ENCODE measurements at places on chromosomes 5 and 9.

- DNase-seq = no peak
Measured at GRCh38 chr5:59648949-59649921, 244.3 kb downstream of the PDE4D start.

DNA sequence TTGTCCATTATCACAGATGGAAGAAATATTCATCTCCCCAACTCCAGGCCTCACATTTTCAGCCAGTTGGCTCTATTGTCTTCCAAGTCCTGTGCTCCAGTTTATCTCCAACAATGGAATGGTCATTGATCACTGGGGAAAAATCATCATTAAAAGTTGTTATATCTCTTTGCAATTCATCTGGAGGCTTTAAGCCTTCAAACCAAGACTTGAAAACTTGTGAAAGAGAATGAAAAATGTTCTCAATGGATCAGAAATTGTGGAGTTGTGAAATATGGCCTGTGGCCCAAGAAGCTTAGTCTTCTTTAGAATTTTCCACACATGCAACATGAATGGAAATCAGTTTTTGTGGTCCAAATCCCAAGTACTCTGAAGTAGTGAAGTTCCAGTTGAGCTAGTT is 569.6 kb downstream of the EBF1 start:
- DNase-seq = no peak

DNA sequence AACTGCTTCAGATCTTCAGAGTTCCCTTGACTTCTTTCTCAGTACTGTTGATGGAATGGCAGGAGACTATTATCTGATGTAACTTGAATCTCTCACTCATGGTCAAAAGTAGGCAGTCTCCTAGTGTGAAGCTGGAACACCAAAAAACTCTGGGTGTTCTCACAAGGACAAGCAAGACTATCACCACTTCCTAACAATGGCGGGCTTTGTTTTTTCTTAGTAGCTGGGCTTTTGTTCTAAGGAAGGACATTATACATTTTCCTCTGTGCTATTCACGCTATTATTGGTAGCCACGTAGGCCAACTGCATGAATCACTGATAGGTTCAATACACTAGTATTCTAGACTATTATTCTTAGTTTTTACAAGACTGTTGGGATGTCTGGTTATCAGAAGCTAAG is 67.7 kb upstream of the ATG10 start:
- DNase-seq = no peak

DNA sequence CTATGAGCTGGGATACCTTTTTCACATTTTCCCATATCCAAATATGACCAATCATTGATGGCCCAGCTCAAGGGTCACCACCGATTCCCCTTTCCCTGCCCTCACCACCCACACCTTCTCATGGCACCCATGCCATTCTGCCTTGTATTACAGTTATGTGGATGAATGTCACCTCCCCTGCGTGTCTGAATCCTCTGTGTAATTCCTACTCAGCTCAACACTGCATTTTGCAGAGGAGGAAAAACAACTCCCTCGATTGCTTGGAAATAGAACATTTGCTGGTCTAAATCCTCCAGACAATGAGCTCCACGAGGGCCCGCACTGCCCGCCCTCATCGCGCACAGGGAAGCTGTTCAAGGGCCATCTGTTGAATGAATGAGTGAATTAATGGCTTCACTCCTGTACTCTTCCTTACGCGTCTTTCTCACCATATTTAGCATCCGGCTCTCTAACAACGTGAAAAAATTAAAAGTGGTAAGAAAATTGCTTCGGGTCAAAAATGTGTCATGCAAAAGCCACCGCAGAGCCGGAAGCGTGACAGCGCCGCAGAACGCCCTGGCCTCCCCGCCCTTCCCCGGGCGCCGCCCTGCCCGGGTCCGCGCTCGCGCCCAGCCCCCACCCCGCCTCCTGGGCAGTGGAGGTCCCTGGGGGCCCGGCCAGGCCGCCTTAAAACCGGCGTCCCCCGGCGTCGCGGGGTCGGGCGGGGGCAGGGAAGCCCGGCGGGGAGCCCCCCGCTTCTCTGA is 704 bp downstream of the SUSD1 start:
- DNase-seq = peak; percentile 87

- DNase-seq = no peak
Measured at GRCh38 chr5:175892015-175892800, 20.8 kb downstream of the CPLX2 start.

DNA sequence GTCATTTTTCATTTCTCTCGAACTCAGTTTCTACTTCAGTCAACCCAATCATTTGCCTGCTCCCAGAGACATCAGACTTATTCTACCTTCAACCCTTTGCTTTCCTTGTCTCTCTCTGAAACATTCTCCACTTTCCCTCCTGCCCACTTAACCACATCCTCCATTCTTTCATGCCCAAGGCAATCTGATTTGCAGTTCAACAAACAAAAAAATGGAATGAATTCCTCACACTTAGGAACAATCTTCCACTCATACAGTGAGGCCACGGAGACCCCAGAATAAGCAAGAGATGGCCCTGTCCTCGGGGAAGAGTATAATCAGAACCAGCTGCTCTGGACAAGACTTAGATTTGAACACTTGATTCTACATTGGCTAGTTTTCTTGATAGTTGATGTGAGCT is 180.5 kb downstream of the RFK start:
- no peak for DNase-seq

DNA sequence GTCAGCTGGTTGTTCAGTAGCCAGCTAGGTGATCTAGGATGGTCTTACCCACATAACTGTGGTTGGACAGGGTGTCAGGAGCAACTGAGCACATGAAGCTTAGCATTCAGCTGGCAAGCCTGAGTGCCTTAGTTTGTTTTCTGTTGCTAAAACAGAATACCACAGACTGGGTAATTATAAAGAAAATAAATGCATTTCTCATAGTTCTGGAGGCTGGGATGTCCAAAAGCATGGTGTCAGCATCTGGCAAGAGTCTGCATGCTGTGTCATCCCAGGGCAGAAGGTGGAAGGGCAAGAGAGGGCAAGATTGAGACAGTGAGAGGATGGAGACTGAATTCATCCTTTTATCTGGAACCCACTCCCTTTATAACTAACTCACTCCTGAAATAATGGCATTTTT is 921.5 kb downstream of the TLE4 start:
- DNase-seq = no peak

GRCh38 chr9:101629636-101630035 is 34.9 kb upstream of the PPP3R2 start:
- DNase-seq = no peak

DNA sequence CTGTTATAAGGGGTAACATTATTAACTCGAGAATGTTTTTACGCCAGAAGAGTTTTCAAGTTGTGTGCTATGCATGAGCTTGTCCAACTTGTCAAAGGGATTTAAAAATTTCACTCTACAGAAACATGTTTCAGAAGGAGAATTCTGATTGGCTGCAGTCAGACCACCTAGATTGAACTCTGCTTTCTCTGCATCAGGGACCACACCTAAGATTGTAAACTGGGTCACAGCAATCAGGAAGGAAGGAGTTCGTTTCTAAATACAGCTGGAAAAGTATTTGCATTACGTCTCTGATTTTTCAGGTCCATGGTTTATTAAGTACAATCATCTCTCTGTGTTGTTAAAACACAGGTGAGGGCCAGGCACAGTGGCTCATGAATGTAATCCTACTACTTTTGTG is 5.8 kb downstream of the GLRX start:
- no peak for DNase-seq

DNA sequence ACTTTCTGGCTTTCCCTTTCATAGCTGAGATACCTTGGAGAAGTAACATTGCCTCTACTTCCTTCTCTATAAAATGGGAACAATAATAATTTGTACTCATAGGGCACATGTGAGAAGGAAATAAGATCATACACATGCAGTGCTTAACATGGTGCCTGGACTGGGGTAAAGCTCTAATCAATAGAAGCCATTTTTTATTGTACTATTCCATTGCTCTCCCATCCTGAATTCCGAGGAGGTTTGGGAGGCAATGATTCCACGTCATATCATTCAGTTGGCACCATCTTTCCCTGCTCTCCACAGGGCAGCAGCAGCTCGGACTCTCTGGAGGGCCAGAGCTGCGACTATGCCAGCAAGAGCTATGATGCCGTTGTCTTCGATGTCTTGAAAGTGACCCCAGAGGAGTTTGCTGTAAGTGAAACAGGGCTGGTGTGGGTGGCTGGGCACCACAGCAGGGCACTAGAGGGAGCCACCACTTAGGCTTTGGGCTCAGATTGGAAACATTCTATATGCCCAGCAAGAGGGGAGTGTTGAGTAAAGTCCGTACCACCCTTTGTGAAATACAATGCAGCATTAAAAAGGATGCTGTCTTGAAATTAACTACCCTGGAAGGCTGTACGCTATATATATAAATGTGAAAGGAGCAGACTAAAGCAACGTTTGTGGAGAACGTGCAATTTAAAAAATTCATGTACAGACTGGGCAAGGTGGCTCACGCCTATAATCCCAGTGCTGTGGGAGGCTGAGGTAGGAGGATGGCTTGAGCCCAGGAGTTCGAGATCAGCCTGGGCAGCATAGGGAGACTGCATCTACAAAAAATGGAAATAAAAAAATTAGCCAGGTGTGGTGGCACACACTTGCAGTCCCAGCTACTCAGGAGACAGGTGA is 51.2 kb downstream of the RALGPS1 start:
- peak; percentile 71 for DNase-seq

DNA sequence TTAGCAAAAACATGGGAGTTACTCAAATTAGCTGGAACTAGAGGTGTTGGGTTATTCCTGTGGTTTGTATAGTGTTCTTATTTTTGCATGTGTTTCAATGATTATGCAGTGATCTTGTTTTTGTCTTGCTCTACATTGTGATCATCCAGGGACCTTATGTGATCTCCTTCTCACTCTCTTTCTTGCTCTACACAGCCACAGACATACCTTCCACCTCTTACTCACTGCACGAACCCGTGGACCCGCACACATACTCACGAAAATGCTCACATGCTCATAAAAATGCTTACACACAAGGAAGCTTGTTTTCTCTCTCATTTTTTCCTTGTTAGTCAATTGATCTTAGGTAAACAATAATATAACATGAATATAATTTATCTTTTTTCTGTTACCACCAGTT is 187.1 kb downstream of the KDM4C start:
- DNase-seq = no peak

DNA sequence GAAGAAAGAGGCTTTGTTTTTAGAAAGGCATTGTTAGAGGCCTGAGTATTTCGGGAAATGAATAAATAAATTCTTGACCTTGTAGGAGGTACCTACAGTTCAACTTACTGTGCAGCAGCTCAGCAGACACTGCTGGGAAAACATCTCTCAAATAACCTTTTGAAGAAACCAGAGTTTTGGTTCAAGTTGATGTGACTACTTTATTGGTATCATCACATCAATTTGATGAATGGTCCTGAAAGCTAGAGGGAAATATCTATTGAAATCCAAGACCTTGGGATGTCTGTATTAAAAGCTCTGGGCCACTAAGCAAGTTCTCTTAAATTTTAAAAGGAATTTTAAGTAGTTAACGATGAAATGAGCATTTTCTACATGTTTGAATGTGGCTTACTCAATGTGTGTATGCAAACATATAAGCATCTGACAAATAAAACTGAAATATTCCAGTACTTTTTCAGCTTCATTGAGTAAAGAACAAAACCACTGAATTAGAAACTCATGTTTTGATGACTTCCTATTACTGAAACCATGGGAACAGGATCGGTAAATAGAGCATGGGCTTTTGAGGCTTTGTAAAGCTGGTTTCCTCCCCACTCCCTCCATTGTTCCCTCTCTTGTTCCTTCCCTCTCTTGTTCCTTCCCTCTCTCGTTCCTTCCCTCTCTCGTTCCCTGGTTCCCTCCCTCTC is 36.7 kb downstream of the SLC27A6 start:
- no peak for DNase-seq

GRCh38 chr5:124456249-124456648 is 290.2 kb downstream of the ZNF608 start:
- no peak for DNase-seq

DNA sequence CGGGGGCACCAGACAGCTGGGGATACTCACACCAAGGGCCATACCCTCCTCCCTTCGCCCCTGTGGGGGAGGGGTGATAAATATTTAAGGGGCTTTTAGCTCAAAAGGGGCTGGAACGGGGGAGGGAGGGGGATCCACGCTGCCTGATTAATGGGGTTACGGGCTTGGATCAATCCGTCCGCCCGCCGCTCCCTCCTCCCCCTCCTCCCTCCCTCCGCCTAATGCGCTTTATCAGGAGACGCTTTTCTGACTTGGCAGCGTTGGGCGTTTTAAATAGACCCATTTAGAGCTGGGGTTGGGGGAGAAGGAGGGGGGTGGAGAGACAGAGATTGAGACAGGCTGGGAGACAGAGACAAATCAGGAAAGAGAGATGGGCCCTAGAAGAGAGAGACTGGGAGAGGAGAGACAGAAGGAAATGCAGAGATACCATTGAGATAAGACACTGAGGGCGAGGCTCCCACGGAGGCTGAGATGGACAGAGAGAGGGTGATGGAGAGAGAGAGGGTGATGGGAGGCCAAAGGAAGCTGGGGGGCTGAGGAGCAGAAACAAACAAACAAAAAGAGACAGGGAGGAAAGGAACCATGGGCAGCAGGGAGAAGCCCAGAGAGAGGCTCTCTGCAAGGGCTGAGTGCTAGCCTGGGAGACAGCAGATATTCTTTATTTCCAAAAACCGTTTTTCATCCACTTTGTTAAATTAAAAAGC is 10.3 kb downstream of the CNTFR start:
- DNase-seq = no peak

DNA sequence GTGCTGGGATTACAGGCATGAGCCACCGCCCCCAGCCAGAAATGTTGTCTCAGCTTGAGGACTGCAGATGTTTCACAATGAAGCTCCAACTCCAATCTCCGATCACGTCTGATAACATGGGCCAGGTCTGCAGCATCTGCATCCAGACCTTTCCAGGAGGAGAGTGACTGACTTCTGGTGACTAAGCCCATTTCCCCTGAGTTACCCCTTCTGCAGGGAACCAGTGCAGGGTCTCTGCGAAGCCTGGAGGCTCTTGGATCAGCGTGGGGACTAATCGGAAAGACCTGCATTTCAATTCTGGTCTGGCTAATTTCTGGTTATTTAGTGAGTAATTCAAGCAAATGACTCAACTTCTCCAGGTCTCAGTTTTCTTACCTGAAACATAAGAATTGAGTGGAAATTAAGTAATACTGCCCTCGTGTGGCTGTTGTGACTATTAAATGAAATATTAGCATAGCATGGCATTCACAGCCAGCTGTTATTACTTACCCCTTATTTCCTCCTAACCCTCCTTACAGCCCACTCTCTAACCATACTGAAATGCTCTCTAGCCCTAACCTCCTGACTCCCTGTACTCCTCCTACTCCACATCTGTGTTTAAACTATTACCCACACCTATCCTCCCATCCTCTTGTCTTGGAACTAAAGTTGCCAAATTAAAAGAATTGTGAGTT is 2.2 kb upstream of the GNPDA1 start:
- DNase-seq = peak; percentile 84

DNA sequence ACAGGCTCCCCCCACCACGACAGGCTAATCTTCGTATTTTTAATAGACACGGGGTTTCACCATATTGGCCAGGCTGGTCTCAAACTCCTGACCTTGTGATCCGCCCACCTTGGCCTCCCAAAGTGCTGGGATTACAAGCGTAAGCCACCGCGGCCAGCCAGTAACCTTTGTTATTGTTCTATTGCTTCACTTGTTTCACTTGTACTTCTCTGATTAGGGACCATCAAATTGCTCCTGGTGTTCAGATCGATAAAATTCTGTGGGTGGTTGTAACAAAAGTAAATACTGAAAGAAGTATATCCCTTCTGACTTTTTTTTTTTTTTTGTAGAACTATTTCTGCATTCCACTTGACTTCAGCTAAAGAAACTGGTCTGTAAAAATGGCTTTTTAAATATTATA is 445.5 kb upstream of the CDH10 start:
- DNase-seq = no peak

- no peak for DNase-seq
Measured at GRCh38 chr5:54873691-54874090, 111.7 kb downstream of the ESM1 start.
